Ecto neural progenitor cell (in vitro differentiated cells): ENCODE measurements at places on chromosomes 6 and 20.

DNA sequence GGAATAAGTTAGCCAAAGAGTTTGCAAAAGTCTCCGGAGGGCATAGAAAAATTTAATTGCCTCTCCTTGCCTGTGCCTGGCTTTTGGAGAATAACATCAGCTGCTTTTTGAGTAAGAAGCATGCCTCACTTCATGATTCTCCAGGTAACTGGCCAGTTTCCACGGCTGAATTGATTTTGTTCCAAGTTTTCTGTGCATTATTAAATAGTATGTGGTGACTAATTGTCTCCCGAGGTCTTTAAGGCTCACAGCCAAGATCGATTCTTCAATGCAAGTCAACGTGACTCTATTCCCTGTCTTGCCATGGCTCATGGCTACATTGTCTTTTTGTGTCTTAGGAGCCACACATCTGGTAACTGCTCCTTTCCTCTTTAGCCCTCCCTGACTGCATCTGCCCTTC lies 54.2 kb downstream of the CNR1 start:
- no peak for DNase-seq

DNA sequence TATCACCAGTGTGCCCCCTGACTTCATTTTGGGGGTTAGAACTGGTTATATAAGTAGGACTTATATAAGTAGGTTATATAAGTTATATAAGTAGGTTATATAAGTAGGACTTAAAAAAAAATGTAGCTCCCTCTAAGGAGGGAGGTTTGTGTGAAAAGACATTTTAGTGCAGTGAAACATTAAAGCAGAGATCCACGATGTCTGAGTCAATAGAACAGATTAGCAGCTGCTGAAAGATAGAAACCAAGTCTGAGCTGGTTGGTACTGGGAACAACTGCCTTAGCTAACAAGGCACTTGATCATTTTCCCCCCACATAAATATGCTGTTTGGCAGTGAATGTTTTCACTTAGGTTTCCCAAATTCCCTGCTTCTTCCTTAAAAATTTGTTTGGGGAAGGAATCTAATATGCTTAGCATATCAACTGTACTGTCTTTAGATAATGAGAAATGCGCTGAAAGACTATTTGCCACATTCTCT lies 2.1 kb upstream of the RPS12 start:
- no peak for DNase-seq

DNA sequence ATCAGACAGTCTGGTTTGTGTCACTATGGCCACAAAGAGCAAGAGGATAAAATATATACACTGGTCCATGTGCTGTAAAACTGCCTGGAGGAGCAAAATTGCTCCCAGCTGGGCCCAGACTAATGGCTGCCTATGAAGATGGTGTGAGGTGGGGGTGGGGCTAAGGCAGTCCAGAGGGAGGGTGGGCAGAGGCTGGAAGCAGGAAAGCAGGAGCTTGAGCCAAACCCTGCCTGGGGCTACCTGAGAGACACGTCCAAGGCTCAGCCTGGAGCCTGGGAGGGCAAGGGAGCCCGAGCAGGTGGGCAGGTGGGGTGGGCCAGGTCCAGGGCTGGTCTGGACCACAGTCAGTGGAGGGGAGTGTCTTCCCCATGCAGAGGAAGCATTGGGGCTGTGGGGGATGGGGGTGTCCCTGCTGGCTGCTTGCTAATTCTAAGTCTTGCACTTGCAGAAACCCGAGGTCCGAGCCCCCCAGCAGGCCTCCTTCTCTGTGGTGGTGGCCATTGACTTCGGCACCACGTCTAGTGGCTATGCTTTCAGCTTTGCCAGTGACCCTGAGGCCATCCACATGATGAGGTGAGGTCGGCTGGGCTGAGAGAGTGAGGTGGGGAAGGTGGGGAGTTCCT lies 9.5 kb downstream of the HSPA12B start:
- DNase-seq: no peak

DNA sequence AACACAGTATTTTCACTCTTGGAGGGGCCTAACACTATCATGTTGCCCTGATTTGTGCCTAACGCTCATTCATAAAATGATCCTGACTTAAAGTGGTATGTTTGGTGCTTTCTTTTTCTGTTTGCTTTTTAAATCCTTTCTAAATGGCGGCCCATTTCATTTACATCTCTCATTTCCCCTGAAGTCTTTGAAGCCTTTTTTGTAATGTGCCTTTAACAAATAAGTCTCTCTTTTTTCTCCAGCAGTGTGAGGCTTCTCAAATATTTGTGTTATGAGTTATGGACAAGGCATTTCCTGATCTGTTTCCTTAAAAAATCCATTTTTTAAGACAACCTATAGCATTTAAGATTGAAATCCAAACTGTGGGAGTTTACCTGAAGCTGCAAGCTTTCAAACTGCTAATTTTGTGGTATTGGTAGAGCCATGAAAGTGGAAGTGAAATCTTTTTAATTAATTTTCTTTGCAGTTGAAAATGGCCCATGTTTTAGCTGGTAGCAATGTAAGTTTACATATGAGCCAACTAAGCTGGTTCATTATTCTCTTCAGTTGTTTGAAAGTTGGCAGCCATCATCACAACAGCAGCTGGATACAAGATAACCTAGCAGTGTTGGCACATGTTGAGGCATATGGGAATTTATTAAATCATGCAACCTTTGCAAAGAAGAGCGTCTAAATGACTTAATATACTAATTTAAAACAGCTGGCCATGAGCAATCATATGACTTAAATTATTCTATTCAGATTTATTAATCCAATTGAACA lies 469.7 kb downstream of the CDKAL1 start:
- DNase-seq: no peak

DNA sequence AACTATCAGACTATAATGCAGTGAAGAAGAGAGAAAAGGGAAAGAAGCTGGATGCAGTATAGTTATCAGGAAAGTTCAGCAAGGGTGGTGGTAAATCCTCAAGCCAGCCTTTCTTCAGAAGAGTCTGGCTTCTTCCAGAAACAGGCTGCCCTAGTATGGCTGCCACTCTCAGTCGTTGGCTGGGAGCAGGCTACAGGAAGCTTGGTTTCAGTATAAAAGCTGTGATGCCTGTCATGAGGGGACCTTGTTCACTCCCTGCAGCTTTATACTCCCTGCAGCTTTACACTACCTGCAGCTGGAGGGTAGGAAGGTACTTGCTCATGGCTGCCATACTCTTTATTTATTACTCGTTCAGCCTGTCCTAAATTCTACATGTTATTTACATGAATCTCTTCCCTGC lies 63.3 kb upstream of the ARHGAP18 start:
- DNase-seq: no peak

DNA sequence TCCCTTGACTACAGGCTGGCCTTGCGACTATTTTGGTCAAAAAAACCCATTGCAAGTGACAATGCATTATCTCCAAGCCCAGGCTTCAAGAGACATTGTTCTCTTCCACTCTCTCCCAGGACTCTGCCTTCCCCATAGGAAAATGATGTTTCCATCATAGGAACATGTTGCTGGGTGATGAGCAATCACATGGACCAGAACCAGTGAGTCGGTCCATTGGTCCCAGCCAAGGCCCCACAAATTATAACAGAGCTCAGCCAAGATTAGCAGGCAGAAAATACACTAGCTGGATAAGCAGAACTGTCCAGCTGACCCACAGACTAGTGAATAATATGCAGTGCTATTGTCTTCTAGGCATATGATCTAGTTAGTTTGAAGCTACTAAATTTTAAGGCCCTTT lies 27.4 kb downstream of the TENT5A start:
- no peak for DNase-seq

- DNase-seq: no peak
Measured at GRCh38 chr6:40713002-40713719, 126.0 kb upstream of the LRFN2 start.
